ENCODE measurements at places on chromosomes 2 and 18. TPM values are rescaled to one million over a fixed set of nuclear protein-coding genes. Genes with fewer than 3 reads are reported as not detected.

DNA sequence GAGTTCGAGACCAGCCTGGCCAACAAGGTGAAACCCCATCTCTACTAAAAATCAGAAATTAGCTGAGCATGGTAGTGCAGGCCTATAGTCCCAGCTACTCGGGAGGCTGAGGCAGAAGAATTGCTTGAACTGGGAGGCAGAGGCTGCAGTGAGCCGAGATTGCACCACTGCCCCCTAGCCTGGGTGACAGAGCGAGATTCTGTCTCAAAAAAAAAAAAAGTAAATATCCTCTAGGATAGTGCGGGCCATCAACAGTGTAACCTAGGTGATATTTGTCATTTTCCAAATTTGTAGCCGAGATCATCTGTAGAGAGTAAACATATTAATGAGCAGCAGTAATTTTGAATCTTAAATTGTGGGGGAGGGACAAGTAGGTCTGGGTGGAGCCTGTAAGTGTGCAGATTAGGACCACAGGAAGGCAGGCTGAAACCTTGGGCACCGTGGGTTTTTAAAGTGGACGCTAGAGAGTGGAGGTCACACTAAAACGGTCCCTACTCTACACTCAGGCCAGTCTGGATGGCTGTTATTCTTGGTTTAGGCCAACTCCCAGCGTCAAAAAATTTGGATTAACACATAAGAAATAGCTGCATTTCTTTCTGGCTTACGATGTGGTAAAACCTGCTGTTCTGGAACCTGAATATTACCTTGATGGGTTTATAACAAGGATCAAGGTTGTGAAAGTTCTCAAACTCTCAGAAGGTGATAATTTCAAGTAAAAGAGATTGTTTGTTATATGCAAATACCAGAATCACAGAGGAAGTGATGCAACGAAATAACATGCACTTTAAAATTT, 22.7 kb upstream of the TET3 start:
- no peak overlapping the region for H3K27ac ChIP-seq
- H3K36me3 ChIP-seq, result peaks cover 36% of the 10 kb centered on the region
- H3K4me1 ChIP-seq, result peaks cover 22% of the 10 kb centered on the region
- no peaks in the 10 kb centered on the region for H3K27me3 ChIP-seq

- H3K4me1 ChIP-seq, result peaks cover 2% of the 10 kb centered on the region
- H3K36me3 ChIP-seq, result no peaks in the 10 kb centered on the region
- H3K4me3 ChIP-seq, result no peak overlapping the region
Observed at GRCh38 chr2:30178618-30179434, 32.0 kb downstream of the YPEL5 start.

- DNase-seq, result no peak
- no peaks in the 10 kb centered on the region for H3K4me1 ChIP-seq
- H3K4me3 ChIP-seq, result no peak overlapping the region
- H3K36me3 ChIP-seq, result no peaks in the 10 kb centered on the region
Observed at GRCh38 chr2:9941196-9941995, 10.1 kb upstream of the GRHL1 start.

DNA sequence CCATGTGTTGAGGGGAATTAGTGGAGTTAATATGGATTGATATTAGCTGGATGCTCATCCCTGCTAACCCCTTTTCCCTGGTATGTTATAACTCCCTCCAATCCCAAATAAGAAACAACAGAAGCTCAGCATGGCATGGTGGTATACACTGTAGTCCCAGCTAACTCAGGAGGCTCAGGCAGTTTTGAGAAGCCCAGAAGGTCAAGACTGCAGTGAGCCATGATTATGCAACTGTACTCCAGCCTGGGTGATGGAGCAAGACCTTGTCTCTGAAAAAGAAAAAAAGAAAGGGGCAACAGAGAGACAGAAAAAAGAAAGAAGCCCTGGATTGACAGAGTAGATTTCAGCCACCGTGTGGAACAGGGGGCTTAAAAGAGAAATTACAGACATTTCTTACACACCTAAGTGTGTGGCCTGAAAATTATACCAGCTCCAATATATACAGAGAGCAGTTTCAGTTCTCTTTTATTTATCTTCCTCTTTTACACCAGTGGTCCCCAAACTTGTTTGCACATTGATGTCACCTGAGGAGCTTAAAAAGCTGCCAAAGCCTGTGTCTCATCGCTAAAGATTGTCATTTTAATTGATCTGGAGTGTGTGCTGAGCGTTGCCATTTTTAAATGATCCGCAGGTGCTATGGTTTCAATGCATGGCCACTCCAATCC, 203.6 kb downstream of the UBE2E3 start:
- no peak for DNase-seq
- peaks cover 17% of the 10 kb centered on the region for H3K4me1 ChIP-seq
- no peak overlapping the region for H3K27ac ChIP-seq
- H3K4me3 ChIP-seq, result no peak overlapping the region
- H3K27me3 ChIP-seq, result no peaks in the 10 kb centered on the region

DNA sequence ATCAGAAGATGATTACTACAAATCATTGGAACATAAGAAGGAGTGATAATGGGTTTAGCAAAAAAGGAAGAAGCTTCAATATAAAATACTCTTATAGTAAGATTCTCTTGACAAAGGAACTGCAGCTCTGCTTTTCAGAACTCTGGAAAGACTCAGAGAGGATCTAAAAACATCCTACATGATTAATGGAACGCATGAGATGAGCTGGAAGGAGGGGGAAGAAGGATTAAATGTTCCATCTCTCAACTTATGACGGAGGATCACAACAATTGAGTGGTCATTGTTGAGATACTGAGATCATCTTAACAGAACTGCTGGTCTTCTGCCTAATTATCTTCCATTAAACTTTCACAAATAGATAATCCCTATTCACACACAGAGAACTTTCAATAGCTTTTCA, 267.5 kb upstream of the SLC8A1 start:
- no peaks in the 10 kb centered on the region for H3K4me1 ChIP-seq
- no peak overlapping the region for H3K27ac ChIP-seq
- H3K27me3 ChIP-seq, result no peaks in the 10 kb centered on the region

- H3K27me3 ChIP-seq, result peaks cover 11% of the 10 kb centered on the region
- H3K4me3 ChIP-seq, result no peak overlapping the region
- H3K36me3 ChIP-seq, result no peaks in the 10 kb centered on the region
- H3K4me1 ChIP-seq, result peaks cover 3% of the 10 kb centered on the region
- no peak for DNase-seq
Observed at GRCh38 chr2:207683879-207684627, 27.4 kb upstream of the CCNYL1 start.

DNA sequence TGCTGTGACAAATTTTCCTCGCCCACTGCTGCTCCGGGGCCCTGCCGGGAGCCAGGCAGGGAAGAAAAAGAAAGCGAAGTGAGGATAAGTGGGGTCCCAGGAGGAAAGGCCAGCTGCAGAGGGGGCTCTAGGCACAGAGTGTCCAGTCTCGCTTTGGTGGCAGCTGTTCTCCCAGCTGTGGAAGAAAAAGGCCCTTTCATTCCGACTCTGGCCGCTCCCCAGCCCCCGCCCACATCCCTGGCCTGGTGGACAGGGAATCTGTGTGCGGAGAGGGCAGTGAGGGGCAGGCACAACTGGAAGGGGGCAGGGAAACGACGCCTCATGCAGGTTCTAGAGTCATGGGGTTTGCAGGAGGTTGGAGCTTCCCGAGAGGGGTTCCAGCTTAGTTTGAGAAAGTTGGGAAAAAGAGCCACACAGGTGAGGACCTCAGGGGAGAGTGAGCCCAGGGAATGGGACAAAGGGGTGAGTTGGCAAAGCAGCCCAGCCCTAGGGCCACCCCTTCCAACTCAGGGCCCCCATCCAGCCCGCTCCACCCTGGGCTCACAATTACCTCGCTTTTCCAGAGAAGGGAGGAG, 1.8 kb downstream of the RTKN start:
- H3K4me3 ChIP-seq, result no peak overlapping the region
- H3K4me1 ChIP-seq, result peaks cover 7% of the 10 kb centered on the region
- H3K36me3 ChIP-seq, result peaks cover 1% of the 10 kb centered on the region
- H3K27me3 ChIP-seq, result peaks cover 51% of the 10 kb centered on the region

- no peaks in the 10 kb centered on the region for H3K36me3 ChIP-seq
- H3K27ac ChIP-seq, result no peak overlapping the region
- H3K4me1 ChIP-seq, result no peaks in the 10 kb centered on the region
- no peak for DNase-seq
- no peak overlapping the region for H3K4me3 ChIP-seq
Observed at GRCh38 chr2:155830351-155830750, 502.2 kb downstream of the NR4A2 start.

DNA sequence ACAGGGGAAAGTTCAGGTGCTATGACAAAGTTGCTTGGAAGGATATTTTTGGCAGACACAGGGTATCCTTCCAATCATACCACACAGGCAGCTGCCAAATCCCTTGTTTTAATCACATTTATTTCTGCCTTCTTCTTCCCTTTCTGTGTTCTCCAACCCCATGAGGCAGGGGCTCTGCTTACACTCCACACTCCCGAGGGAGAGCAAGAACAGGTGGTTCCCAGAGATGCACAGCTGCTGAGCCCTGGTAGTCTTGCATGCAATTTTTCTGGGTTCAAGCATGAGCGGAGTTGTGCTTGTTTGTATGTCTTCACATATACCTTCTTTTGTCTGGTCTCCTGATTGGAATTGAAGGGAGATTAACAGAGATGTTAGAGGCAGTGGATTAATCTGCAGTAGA, 251.7 kb upstream of the ST6GAL2 start:
- H3K36me3 ChIP-seq, result no peaks in the 10 kb centered on the region
- no peaks in the 10 kb centered on the region for H3K4me1 ChIP-seq
- no peak overlapping the region for H3K27ac ChIP-seq
- DNase-seq, result no peak
- H3K4me3 ChIP-seq, result no peak overlapping the region

DNA sequence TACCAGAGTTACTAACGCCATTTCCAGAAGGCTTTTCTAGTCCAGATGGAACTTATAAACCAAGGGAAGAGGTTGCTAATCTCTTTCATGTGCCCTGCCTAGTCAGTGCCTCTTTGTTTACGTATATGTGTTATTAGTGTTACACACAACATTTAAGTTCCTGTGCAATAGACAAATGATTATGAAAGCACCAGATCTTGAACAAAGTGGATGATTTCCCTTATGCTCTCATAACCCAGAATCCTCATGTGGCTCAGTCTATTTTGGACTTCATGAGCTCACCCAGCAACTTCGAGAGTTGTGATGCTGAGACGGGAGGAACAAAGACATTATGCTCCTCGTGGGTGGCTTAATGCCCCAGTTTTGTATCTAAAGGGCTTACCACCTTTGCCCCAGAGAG, 214.4 kb upstream of the SP5 start:
- H3K4me3 ChIP-seq, result no peak overlapping the region
- no peak overlapping the region for H3K27ac ChIP-seq
- H3K36me3 ChIP-seq, result no peaks in the 10 kb centered on the region
- peaks cover 10% of the 10 kb centered on the region for H3K4me1 ChIP-seq
- H3K27me3 ChIP-seq, result peaks cover 53% of the 10 kb centered on the region

DNA sequence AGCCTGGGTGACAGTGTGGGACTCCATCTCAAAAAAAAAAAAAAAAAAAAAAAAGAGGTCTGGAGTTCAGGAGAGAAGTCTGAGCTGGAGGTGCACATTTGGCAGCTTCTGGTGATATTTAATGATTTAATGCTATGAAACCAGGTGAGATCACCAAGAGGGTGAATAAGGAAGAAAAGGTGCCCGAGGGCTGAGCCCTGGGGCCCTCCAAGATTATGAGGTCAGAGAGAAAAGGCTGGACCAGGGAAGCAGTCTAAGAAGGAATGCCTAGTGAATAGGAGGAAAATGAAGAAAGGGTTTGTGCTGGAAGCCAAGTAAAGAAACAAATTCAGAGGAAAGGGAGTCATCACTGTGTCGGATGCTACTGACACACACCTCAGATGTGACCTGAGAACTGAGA, 88.0 kb upstream of the PELI1 start:
- H3K27me3 ChIP-seq, result peaks cover 4% of the 10 kb centered on the region
- peaks cover 4% of the 10 kb centered on the region for H3K36me3 ChIP-seq
- H3K4me1 ChIP-seq, result peaks cover 13% of the 10 kb centered on the region
- no peak overlapping the region for H3K27ac ChIP-seq
- DNase-seq, result no peak
- no peak overlapping the region for H3K4me3 ChIP-seq

DNA sequence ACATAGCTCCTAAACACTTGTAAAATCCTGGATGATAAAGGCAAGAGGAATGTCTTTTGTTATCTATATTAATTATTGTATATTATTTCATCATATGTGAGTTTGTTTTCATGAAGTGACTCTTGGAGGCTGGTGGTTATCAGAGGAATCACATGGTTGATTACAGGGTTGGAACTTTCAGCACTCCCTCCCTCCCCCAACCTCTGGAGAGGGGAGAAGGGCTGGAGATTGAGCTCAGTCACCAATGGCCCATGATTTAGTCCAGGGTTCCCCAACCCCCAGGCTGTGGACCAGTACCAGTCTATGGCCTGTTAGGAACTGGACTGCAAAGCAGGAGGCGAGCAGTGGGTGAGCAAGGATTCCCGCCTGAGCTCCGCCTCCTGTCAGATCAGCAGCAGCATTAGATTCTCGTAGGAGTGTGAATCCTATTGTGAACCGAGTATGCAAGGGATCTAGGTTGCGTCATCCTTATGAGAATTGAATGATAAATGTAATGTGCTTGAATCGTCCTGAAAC, 37.7 kb downstream of the FBXO48 start:
- no peak overlapping the region for H3K4me3 ChIP-seq
- peaks cover 1% of the 10 kb centered on the region for H3K27me3 ChIP-seq
- H3K4me1 ChIP-seq, result peaks cover 4% of the 10 kb centered on the region
- no peaks in the 10 kb centered on the region for H3K36me3 ChIP-seq

- H3K27me3 ChIP-seq, result peaks cover 13% of the 10 kb centered on the region
- no peaks in the 10 kb centered on the region for H3K36me3 ChIP-seq
- H3K27ac ChIP-seq, result no peak overlapping the region
- peaks cover 4% of the 10 kb centered on the region for H3K4me1 ChIP-seq
- H3K4me3 ChIP-seq, result no peak overlapping the region
- DNase-seq, result no peak
Observed at GRCh38 chr2:1606046-1606400, 138.3 kb downstream of the PXDN start.

GRCh38 chr2:122977580-122977979, 1047.5 kb upstream of the CNTNAP5 start:
- H3K27ac ChIP-seq, result no peak overlapping the region
- no peaks in the 10 kb centered on the region for H3K27me3 ChIP-seq
- no peaks in the 10 kb centered on the region for H3K4me1 ChIP-seq
- H3K36me3 ChIP-seq, result no peaks in the 10 kb centered on the region
- DNase-seq, result no peak
- no peak overlapping the region for H3K4me3 ChIP-seq

- H3K4me1 ChIP-seq, result no peaks in the 10 kb centered on the region
- H3K36me3 ChIP-seq, result peaks cover 5% of the 10 kb centered on the region
- no peak for DNase-seq
- H3K27me3 ChIP-seq, result no peaks in the 10 kb centered on the region
- H3K4me3 ChIP-seq, result no peak overlapping the region
- H3K27ac ChIP-seq, result no peak overlapping the region
Observed at GRCh38 chr2:236584521-236585384, 15.1 kb downstream of the ACKR3 start.

GRCh38 chr2:144099340-144099739, 420.6 kb downstream of the ZEB2 start:
- H3K27ac ChIP-seq, result no peak overlapping the region
- no peak overlapping the region for H3K4me3 ChIP-seq
- peaks cover 8% of the 10 kb centered on the region for H3K36me3 ChIP-seq
- DNase-seq, result no peak
- no peaks in the 10 kb centered on the region for H3K27me3 ChIP-seq

DSG4 gene
- not detected for total RNA-seq

WDR75 gene
- 51.6 TPM for total RNA-seq

ELOA2 gene
- not detected for total RNA-seq

PRLH gene
- not detected for total RNA-seq
